NAMALWA (cell line): ENCODE measurements at places on chromosomes 3 and 15.

GRCh38 chr15:72155003-72155621, 36.9 kb downstream of the SENP8 start:
- DNase-seq, result no peak

GRCh38 chr3:12405432-12406272, 78.6 kb upstream of the TSEN2 start:
- no peak for DNase-seq

DNA sequence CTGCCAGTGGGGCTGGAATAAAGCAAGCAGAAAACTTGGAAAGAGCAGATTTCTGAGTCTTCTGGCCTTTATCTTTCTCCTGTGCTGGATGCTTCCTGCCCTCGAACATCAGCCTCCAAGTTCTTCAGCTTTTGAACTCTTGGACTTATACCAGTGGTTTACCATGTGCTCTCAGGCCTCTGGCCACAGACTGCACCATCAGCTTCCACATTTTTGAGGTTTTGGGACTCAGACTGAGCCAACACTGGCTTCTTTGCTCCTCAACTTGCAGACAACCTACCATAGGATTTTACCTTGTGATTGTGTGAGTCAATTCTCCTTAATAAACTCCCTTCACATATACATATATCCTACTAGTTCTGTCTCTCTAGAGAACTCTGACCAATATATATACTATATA, 706.6 kb downstream of the NR2F2 start:
- no peak for DNase-seq

- DNase-seq, result no peak
Observed at GRCh38 chr3:114323546-114324254, 29.9 kb downstream of the TIGIT start.

DNA sequence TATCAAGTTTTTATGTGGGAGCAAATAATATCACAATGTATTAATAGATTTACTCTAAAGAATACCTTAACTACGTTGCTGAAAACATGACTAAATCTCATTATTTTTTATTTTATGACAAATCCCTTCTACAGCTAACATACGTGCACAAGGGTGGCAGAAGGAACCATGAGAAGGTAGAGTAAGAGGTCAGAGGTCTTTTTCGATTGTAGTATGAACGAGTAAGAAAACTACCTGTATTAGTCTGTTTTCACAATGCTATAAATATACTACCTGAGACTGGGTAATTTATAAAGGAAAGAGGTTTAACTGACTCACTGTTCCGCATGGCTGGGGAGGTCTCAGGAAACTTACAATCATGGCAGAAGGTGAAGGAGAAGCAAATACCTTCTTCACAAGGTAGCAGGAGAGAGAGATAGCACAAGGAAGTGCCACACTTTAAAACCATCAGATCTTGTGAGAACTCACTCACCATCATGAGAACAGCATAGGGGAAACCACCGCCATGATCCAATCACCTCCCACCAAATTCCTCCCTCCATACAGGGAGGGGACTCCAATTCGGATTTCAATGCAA, 95.3 kb downstream of the SUCLG2 start:
- DNase-seq, result no peak

DNA sequence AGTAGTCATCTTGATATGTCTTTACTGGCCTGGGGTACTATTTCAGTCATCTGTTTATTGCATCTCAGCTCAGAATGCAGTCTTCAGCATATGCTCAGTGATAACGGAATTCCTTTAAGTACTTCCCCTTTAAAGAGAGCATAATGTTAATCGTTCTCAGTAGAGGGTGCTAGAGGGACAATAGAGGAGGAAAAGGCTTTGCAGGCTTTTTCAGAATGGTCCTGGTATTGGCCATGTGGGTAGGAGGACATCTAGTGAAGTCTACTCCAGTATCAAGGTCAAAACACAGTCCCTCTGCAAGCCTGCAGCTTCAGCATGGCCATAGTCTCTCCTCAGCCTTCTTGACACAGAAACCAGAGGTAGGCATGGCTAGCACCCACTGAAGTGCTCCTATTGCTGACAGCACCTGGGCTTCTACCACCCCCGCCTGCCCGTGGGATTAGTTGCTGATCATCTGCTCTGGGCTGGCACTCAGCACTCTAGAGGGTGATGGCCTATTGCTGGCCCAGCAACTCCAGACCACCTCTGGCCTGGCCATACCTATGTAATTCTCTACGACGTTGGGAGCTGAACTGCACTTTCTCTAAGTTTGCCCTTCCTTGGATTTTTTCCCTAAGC, 65.4 kb downstream of the KCNH8 start:
- DNase-seq, result peak; percentile 33

- no peak for DNase-seq
Observed at GRCh38 chr15:61880084-61880483, 180.2 kb downstream of the VPS13C start.

GRCh38 chr3:60094392-60094947, 1044.6 kb upstream of the CFAP20DC start:
- no peak for DNase-seq

DNA sequence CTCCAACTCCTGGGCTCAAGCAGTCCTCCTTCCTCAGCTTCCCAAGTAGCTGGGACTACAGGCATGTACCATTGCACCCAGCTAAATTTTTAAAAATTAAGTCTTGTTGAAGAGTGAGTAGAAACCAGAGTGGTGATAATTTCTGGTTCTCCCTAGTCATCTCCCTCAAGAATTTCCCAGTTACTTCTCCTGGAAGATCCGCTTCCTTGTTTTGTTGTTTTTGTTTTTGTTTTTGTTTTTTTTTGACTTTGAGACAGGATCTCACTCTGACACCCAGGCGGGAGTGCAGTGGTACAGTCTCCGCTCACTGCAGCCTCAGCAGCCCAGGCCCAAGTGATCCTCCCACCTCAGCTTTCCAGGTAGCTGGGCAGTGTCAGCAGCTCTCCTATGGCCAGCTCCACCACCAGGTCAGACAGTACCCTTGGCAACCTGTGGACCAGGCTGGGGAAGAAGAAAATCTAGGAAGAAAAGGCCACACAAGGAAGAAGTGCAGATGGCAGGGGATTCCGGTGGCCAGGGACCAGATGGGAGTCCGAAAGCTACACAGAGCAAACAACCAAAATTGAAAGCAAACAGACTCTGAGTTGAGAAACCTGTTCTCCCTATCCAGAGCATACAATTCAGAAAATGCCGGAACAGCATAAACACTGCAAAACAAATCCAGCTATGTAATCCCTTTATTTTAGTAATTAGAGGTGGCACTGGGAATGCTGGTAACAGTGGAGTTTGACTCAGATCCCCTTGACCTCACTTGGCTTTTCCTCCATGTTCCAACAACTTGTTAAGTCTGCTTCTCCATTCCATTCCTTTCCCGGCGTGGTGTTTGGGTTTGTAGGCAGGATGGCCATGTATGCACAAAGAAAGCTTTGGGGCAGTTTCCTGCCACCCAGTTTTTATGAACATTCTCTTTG, 266.6 kb upstream of the CTDSPL start:
- no peak for DNase-seq

DNA sequence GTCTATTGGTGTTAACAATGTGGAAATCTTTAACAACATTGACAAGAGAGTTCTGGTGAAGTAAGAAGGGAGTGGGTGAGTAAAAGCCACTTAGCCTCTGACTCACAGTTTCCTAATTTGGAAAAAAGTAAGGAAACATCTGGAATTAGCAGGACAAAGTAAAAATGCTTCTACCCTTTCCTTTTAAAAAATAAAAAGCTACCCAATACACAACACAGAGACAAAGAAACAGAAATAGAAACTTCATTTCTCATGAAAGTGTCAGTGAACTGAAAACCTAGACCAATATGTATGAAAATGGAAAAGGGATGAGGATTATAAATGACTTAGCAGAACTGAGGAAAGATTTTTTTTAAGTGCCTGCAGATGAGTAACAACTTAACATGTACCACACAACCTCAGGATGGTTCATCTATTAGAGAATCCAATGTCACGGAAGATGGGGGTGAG, 65.4 kb downstream of the SSR3 start:
- DNase-seq, result no peak

DNA sequence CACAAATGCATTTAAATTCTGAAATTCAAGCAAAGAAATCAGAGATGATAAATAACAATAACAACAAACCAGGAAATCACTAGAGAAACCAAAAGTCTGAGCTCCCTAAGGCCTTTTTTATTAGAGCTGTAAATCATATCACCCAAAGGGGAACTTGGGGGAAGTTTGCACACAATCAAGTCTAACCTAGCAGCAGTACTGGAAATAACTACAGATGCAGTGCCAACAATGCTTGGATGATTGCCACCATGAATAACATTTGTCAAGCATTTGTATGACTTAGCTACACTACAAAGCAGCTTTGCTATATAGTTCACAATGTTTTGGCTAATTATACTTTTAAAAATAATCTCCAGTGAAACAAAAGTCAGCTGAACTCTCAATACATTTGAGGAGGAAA, 27.8 kb downstream of the SHQ1 start:
- no peak for DNase-seq

DNA sequence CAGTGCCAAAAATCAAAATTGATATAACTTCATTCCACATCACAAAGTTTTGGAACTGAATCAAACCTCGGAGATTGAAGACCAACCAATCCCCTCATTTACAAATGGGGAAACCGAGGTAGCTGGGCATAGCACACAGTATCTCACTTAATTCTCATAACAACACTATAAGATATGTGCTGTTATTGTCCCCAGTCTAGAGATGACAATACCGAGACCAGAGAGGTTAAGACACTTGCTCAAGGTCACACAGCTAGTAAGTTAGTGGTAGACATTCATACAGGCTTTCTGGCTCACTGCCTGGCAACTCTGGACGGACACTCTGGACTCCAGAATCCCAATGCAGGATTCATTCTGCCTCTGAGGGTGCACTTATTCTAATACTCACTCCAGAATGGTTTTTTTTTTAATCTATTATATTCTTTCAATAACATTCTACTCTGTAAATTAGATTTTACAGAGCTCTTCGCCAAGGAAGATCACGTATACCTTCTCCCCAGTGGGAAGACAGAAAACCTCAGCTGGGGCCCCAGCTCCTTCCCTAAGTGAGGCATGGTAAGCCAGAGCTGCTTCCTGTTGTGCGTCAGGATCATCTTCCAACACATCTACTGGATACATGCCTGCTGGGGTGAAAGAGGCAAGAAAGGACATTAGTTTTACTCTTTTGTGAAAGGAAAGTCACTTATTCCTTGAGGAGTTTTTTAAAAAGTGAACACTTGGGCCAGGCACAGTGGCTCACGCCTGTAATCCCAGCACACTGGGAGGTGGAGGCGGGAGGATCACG, 128.4 kb upstream of the IGF1R start:
- no peak for DNase-seq

DNA sequence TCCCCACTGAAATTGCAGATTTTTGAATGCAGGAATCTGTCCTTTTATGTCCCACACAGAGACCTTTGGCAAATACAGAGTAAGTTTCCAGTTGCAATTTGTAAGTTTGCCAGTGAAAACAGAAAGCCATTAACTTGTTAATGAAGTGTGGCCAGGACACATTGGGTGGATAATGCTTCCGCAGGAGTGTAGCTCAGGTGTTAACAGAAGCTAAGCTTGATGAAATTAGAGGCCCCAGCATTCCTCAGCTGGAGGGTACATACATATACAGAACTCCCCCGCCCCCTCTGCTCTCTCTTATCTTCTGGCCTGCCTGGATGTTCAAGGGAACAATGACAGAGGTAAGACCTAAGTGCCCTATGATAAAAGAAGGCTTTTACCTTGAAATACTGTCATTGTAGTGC, 8.1 kb upstream of the LRRC2 start:
- no peak for DNase-seq

- no peak for DNase-seq
Observed at GRCh38 chr3:111980716-111981456, 2.1 kb downstream of the ABHD10 start.

DNA sequence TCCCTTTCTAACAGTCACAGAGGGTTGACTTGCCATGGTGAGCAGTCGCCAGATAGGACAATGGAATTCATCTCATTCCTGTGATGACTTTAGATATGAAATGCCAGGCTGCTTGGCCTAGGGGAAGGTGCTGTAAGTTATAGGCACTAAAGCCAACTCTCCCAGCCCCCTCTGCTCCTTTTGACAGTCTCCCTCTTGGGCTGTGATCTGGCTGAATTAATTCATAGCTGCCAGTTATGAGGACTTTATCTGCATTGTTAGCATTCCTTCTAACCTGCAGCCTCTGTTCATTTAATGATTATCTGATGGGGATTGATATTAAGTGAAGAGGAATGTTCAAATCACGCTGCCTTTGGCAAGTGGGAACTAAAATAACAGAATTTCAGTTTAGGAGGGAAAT, 427.1 kb upstream of the RASGRP1 start:
- DNase-seq, result no peak

GRCh38 chr3:194982472-194982871, 288.5 kb downstream of the XXYLT1 start:
- no peak for DNase-seq

DNA sequence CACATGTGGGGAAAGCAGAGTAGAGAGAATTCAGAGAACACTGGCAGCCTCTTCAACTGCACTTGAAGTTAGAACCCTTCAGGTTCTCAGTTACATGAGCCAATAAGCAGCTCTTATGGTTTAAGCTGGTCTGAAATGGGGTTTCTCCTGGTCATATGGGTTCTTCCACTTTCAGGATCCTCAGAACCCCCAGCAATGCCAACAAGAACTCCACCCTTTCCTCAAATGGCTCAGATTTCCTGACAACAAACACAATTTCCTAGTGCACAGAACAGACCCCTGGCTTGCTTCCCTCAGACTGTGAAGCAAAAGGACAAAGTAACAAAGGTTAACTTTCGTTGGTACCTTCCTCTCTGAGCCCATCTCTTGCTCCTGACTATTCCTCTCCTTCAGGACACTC, 23.9 kb upstream of the FRMD4B start:
- DNase-seq, result no peak

DNA sequence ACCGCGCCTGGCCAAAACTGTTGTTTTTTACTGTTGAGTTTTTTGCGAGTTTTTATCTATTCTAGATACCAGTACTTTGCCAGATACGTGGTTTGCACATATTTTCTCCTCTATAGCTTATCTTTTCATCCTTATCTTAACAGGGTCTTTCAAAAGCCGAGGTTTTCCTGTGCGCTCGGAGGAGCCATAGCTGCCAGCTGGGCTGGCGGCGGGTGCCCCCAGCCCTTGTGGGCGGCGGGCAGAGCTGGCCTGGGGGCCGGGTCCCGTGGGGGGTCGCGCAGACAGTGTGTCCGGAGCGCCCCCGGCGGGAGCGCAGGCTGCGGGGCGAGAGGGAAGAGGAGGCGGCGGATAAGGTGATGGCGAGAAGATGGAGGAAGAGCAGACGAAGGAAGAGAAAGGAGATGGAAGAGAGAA, 11.1 kb upstream of the EIF4A2 start:
- DNase-seq, result no peak

GRCh38 chr3:52054661-52055511, 1.5 kb downstream of the DUSP7 start:
- DNase-seq, result peak; percentile 16

DNA sequence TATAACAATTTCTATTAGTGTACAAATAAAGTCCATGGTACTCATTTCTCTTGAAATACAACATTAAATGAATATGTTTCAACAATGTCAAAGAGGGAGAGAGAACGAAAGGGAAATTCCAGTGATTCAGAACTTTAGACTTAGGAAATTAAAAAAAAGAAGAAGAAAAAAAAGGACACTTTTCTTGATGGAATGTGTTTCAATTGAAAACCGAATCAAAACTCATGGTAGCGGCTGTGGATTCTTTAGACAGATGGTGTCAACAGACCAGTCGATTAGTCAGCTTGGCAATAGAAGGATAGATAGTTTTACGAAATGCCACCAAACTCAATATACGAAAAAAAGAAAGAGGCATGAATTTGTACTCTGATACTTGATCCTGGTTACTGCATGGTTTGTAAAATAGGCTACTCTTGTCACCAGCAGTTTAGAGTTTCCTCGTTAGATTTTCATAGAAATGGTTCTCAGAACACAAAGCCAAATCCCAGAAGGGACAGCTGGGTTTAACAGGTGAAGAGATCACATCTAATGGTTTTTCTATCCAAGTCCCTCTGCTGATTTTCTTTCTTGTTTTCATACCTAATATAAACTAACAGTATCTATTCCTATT, 793.5 kb downstream of the ROBO1 start:
- DNase-seq, result no peak
